8988T (cell line): ENCODE measurements at places on chromosomes 2 and 18.

DNA sequence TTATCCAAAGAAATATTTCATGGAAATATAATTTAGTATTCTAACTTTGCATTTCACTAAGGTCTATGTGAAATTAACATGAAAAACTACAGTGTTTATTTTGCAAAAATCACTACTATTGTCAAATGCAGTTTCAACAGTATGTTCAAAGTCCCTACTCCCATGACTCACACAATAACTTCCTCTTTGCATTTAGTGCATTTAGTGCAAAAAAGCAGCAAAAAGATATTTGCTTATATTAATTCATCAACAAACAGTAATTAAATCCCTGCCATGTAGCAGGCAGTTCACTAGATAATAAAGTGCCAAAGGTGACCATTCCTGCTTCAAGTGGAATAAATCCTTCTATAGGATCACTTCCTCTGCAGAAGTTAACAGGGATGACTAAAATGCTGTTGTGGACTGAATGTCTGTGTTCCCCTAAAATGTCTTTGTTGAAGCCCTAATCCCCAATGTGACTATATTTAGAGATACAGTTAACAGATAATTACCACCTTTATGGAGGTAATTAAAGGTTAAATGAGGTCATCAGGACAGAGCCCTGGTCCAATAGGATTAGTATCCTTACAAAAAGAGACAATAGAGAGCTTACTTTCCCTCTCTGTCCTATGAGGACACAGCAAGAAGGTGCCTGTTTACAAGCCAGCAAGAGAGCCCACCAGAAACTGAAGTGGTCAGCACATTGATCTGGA is 61.7 kb downstream of the STK39 start:
- no peak for DNase-seq

GRCh38 chr2:169900686-169901085 is 73.4 kb downstream of the UBR3 start:
- no peak for DNase-seq

GRCh38 chr2:219261024-219261855 is 7.5 kb upstream of the TUBA4A start:
- DNase-seq, result no peak

DNA sequence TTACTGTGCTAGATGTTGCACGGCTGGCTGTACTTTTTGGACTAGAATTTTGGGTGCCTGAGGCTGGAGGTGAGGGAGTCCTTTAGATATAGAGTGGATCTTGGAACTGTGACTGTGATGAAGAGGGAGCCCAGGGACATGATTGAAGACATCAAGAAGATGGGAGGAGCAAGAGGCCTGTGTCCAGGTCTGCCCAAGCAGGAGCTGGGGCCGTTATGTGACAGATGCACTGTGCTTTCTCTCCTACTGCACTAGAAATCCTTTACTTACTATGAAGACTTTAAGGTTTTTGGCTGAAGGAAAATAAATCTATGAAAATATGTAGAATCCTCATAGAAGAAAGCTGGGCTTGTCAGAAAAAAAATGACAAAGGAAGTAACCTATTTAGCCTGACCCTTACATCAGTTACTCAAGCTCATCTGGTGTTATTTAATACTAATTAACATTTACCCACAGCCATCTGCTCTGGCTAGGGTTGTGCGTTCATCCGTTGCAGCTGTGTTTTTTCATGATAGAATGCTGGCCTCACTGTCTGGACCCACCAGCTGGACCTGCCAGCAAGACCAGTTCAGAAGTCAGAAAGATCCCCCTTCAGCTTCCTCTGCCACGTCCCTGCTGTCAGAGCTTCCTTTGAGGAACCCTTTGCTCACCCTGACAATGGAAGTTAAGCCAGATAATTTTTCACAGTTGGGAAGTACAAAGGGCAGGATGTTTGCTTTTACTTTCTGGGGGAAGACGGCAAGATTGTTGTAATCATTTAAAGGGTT is 16.7 kb downstream of the TSN start:
- DNase-seq, result no peak

- no peak for DNase-seq
These were observed 212.1 kb downstream of the LDLRAD4 start for GRCh38 chr18:13430663-13431062.

GRCh38 chr18:80169607-80170006 is 60.5 kb downstream of the ADNP2 start:
- no peak for DNase-seq

DNA sequence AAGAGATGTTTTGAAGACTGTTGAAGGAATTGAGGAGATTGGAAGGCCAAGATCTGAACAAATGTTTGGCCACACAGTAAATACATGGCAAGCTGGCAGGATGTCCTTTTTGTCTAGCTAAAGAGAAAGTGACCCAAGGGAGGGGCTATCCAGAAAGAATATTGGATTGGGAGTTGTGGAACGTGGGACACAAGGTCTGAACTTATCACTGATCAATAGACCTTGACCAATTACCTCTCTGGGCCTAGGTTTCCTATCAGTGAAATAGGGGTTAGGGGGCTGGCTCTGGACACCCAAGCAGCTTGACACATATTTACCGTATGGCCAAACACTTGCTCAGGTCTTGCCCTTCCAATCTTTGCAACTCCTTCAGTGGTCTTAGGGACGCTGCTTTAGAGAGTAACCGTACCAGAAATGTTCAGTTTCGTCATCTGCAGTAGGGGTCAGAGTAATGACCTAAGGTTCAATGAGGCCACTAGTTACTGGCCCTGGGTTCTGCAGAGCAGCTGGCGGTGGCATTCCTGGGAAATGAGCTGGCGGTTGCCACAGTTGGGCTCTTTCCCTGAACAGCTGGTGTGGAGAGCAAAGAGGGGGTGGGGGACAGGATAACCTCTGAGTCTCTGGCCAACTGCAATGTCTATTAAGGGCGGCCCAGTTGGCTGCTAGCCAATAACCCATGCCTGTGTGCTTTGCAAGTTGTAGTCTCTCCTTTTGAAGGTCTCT is 70.1 kb upstream of the STPG4 start:
- no peak for DNase-seq

- no peak for DNase-seq
These were observed 433 bp upstream of the MFF start for GRCh38 chr2:227324642-227324994.

DNA sequence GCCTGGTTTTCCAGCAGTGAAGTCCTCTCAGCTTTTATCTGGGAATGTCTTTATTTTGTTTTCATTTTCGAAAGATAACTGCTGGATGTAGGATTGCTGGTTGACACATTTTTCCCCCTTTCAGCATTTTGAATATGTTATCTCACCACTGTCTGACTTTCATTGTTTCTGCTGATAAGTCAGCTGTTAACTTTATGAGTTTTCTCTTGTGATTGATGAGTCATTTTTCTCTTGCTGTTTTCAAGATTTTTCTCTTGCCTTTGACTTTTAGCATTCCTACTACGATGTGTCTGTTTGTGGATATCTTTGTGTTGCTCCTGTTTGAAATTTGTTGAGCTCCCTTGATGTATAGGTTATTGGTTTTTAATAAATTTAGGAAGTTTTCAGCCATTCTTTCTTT is 85.5 kb downstream of the AGPS start:
- DNase-seq, result no peak

- DNase-seq, result no peak
These were observed 64.6 kb upstream of the CDCA7 start for GRCh38 chr2:173290046-173290445.

DNA sequence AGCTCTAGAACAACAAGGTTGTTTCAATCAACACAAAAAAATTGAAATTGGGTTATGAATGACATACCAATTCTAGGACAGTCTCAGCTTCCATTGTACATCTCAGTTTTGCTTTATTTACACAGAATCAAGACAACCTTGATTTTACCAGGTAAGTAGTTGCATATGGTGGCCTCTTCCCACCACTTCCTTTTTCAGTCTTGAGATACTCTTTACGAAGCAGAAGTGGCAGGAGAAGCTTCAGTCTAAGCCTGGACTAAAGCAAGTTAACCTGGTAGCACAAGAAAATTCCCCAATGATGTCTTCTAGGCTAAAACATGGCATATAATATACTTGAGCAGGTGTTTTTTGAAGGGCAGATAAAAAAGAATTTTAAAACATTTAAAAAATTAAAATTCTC is 10.7 kb upstream of the FAM136A start:
- no peak for DNase-seq

- no peak for DNase-seq
These were observed 203.0 kb upstream of the RASGRP3 start for GRCh38 chr2:33273479-33273878.

- DNase-seq, result no peak
These were observed 5.5 kb upstream of the ARL4C start for GRCh38 chr2:234502285-234502918.

- DNase-seq, result no peak
These were observed 46.3 kb downstream of the ASB18 start for GRCh38 chr2:236217926-236218325.

GRCh38 chr2:715854-716560 is 38.8 kb upstream of the TMEM18 start:
- DNase-seq, result no peak

DNA sequence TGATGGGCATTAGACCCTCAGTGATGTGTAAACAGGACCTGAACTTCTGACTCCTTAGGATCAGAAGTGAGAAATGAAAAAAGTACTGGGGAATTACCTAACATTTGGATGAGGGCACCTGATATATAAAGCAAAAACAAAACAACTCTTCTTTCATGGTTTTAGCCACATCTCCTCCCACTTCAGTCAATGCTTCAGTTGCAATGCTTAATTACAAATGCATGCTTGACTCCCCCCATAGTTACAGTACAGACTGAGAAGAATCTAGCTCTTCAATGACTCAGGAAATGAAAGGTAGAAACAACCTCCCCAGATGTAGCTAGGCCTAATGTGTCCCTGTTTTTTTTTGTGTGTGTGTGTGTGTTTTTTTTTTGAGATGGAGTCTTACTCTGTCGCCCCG is 276.8 kb upstream of the POU3F3 start:
- DNase-seq, result no peak

- no peak for DNase-seq
These were observed 92.4 kb downstream of the TRABD2A start for GRCh38 chr2:84788498-84788897.

GRCh38 chr2:180707175-180707883 is 273.1 kb upstream of the UBE2E3 start:
- no peak for DNase-seq

- DNase-seq, result no peak
These were observed 61.3 kb downstream of the SMAD4 start for GRCh38 chr18:51091270-51091669.

DNA sequence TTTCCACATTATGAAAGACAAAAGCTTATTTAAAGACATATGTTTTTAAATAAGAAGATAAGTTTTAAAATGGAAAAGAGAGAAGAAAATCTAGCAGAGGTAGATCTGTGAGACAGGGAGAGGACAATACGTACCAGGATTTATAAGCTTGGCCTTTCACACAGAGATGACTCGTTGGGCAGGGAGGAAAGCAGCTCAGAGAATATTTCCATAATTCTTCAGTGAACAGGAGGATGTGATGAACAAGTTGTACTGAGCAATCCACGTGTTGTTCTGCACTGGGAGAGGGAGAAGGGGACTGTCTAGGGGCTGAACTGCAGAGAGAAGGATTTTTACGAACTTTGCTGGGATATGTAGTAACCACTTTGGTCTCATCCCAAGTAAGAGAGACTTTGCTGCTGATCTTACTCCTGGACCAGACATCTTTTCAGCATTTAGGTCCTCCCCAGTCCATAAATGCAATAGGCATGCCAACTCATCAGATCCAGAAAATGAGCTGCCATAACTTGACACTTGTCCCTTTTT is 162.5 kb upstream of the SETBP1 start:
- DNase-seq, result no peak

- no peak for DNase-seq
These were observed 272.3 kb upstream of the ZNF804A start for GRCh38 chr2:184326066-184326465.

DNA sequence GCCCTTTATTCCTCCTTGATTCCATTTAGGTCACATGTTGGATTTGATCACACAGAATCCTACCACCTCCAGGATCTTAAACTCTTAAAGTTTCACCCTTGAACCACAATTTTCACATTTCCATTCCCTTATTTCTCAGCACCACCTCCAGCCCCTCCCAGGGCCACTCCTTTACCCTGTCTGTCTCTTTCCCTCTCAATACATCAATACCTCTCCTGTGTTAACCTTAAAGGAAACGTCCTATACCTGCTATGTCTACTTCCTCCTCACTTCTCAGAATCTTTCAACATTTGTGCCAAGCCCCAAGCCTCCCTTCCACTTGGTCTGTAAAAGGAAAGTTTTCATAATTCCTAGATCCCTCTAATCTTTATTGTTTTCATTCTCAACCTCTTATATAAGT is 158.8 kb downstream of the BAZ2B start:
- no peak for DNase-seq

DNA sequence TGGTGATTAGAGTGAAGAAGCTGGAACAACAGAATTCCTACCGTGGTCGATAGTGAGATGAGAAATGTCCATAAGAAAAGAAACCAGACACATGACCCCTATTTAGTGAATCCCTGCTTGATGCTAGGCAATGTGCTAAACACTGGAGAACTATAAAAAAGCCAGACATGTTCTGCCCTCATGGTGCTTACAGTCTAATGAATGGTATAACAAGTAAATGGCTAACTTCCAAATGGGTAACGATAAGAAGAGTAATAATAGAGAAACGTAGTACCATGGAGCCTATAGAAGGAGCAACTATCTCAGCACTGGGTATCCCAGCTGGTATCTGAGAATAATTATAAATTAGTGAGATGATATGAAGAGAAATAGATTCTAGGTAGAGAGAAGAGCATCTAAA is 5.0 kb downstream of the DSG2 start:
- no peak for DNase-seq

- no peak for DNase-seq
These were observed 48.7 kb downstream of the CYP26B1 start for GRCh38 chr2:72098935-72099334.

DNA sequence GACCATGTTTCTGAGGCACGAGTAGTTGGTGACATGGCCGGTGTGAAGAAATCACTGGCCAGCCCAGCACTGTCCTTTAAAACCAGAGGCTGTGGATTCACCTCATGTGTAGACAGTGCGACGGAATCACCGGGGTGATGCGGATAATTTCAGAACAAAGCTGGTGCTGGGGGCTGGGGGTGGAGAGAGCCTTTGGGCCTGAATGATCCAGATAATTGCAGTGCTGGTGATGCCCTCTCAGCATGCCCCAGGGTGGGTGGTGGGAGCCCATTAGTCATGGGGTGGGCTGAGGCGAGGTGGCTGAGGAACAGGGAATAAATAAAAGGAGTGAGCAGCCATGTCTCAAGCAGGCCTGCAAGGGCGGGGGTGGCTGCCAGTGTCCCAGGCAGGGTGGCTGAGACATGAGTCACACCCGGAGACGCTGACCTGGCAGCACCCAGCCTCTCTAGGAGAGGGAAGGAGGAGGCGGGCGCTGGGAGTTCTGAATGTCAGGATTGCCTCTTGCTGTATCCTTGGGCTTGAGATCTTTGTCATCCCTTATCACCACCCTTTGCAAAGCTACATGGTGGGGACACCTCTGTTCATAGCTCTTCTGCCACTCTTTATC is 151.1 kb upstream of the MSH6 start:
- peak; percentile 90 for DNase-seq

DNA sequence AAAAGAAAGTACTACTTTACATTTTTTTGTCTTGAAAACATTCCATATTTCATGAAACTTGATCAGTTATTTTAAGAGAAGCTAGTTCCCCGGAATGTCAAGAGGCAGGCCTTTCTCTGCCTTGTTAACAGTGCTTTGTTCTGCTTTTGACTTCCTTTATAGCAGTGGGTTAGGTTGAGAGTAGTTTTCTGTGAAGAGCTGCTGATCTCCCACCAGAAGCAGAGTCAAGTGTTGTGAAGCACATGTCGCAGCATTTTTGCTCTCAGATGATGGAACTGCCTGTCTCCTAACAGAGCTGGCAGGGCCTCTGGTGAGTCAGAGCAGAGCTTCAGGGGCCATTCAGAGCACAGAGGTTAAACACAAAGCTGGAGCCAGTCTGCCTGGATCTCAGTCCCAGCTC is 871.8 kb downstream of the SLC4A3 start:
- no peak for DNase-seq
